ENCODE measurements at places on chromosomes 6 and 20.

DNA sequence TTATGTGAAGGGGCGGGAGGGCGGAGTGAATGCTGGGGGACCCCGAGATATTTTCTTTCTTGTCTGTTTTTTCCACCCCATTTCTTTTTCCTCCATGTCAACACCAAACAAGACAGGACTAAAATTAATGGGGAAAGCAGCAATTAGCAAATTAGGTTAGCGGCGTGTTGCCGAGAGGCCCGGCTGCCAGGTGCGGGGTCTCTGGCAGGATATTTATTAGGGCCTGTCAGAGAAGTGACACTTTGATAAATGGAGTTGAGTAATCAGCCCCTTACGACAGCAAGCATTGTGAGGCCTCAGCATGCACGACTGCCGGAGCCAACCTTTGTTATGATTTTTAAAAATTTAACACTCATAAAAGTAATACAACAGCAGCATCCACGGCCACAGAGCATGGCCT lies 193.8 kb downstream of the DHX35 start:
- no peak for DNase-seq

GRCh38 chr6:93992976-93993375 lies 573.6 kb upstream of the EPHA7 start:
- DNase-seq = no peak

- DNase-seq = no peak
These were observed 571.7 kb downstream of the DHX35 start for GRCh38 chr20:39533858-39534257.

DNA sequence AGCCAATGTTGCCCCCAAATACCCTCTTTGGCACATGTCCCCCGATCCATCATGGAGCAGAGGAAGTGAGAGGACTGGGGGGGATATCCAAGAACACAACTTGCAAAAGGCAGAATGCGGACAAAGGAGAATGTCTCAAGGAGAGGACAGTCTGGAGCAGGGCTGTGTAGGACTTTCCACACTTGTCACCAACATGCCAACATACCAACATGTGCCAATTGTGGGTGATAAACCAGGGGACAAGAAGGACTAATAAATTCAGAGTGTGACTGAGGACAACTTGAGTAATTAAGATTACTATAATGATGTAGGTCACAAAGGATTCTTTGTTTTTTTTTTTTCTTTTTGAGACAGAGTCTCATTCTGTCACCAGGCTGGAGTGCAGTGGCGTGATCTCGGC lies 8.8 kb downstream of the SLC26A8 start:
- DNase-seq = no peak

GRCh38 chr6:10316373-10316721 lies 98.5 kb downstream of the TFAP2A start:
- no peak for DNase-seq

DNA sequence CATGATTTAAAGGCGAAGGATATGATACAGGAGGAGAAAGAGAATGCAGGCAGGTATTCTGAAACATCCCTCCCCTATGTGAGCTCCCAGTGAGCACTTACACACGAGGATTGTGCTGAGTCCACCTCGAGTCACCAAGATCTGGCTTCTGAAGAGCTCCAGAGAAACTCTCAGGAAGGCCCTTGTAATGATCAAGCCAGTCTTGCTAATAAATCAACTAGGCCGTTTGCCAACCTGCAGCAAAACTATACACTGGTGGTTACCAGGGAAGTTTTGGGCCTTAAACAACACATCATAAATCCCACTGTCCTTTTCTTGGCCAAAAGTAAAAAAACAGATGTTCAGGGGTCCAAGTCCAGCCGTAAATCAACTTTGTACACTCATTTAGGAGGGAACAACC lies 79.2 kb downstream of the STXBP5 start:
- no peak for DNase-seq

GRCh38 chr20:46709459-46710152 lies at the start of gene SLC2A10:
Gene SLC2A10 (plus strand): TSS chr20:46709649. CDS start chr20:46709737, 88 bp downstream.
- no peak for DNase-seq

DNA sequence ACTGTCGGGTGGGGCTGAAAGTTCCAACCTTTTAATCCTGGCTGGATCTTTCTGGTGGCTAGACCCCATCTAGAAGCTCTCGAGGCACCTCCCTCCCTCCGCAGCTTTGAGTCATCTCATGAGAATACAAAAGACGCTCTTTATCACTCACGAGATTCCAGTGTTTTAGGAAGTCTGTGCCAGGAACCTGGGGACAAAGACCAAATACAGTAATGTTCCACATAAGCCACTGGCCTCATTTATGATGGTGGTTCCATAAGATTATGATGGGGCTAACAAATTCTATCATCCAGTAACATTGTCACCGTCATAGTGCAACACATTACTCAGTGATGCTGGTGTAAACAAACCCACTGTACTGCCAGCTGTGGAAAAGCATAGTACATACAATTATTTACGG lies 48.7 kb downstream of the NCOA7 start:
- no peak for DNase-seq

- no peak for DNase-seq
These were observed 115.9 kb upstream of the AGPAT4 start for GRCh38 chr6:161389756-161390155.

DNA sequence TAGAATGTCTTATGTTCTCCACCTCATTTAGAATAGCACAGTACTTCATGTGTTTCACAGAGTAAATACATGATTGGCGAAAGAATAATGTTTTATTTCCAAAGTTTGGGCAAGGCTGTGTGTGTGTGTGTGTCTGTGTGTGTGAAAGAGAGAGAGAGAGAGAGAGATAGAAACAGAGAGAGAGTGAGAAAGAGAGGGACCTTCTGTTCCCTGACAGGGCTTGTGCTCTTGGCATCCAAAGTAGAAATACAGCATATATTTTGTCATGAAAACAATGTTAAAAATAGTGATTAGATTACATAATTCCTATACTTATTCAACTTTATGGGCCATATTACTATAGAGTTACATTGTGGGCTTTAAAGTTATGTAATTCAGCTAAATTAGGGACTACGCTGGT lies 201.2 kb downstream of the KIF6 start:
- DNase-seq = no peak

DNA sequence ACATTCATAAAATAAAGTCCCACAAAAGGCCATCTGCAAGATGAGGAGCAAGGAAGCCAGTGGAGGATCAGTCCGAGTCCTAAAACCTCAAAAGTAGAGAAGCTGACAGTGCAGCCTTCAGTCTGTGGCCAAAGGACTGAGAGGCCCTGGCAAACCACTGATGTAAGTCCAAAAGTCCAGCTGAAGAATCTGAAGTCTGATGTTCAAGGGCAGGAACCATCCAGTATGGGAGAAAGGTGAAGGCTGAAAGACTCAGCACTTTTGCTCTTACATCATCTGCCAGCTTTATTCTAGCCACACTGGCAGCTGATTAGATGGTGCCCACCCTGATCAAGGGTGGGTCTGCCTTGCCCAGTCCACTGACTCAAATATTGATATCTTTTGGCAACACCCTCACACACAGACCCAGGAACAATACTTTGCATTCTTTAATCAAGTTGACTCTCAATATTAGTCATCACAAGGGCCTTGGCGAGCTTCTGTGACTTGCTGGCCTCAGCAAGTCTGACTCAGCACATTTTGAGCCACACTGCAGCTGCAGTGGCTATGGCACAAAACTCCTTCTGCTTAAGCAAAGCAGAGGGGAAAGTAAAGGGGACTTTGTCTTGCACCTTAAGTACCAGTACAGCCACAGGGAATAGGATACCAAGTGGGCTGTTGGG lies 1370.3 kb upstream of the CITED2 start:
- no peak for DNase-seq

DNA sequence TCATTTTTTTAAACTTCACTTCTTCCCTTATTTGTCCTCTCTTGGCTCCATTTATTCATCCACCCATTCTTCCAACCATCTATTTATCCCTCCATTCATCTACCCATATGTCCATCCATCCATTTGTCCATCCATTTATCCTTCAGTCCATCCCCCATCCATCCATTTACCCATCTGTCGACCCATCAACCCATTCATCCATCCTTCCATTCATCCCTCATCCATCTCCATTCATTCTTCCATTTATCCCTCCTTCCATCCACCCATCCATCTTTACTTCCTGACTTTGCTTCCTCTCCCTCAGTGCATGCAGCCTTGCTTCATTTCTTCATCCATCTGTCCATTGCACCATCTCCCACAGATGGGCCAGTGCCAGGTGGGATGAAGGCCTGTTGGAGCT lies 1.8 kb downstream of the CST11 start:
- DNase-seq = no peak

GRCh38 chr6:152680151-152680550 lies 17.5 kb upstream of the MYCT1 start:
- no peak for DNase-seq

DNA sequence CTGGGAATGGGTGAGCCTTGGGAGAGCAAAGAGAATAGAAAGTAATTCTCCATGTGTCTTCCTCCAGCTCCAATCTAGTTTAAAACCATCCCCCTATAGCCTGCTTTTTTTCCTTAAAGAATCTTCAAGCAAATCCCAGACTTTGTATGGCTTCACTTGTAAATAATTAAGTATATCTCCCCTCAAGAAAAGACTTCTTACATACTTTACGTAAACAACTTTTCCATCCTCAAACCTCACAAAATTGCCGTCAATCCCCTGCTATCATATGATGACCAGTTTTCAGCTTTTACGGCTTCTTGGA lies 88.5 kb upstream of the PHACTR3 start:
- no peak for DNase-seq

DNA sequence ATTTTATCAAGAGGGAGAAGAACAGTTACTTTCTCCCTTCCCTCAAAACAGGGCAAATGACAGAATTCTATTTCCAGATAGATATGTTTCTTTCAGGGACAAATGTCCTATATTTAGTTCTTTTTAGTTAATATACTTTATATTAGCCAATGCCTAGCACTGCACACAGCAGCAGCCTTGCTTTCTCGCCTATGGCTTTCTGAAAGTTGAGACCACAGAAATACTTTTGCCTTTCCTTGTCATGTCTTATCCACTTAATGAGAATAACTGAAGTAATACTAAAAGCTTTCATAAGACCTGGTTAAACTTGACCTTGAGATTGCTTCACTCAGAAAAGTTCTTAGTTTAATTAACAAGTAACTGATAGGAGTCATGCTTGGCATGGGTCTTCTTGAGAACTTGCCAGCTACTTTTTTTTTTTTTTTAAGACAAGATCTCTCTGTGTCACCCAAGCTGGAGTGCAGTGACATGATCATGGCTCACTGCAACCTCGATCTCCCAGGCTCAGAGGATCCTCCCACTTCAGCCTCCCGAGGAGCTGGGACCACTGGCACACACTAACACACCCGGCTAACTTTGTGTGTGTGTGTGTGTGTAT lies 159.3 kb downstream of the CDKAL1 start:
- no peak for DNase-seq

DNA sequence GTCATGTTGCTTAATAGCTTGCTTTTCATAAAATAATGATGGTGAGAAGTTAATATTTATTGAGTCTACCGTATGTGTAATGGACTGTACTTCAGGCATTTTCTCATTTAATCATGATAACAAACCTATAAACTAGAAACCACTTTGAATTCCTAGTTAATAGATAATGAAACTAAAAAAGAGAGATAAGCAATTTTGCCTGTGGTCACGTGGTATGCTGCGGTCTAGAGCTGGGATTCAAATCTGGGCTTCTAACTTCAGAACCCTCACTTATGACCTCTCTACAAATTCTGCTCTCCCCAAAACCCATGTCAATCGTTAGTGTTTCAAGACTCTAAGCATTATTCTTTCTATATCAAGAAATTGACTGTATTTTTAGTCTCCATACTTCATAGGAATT lies 700.7 kb downstream of the PRKN start:
- no peak for DNase-seq

DNA sequence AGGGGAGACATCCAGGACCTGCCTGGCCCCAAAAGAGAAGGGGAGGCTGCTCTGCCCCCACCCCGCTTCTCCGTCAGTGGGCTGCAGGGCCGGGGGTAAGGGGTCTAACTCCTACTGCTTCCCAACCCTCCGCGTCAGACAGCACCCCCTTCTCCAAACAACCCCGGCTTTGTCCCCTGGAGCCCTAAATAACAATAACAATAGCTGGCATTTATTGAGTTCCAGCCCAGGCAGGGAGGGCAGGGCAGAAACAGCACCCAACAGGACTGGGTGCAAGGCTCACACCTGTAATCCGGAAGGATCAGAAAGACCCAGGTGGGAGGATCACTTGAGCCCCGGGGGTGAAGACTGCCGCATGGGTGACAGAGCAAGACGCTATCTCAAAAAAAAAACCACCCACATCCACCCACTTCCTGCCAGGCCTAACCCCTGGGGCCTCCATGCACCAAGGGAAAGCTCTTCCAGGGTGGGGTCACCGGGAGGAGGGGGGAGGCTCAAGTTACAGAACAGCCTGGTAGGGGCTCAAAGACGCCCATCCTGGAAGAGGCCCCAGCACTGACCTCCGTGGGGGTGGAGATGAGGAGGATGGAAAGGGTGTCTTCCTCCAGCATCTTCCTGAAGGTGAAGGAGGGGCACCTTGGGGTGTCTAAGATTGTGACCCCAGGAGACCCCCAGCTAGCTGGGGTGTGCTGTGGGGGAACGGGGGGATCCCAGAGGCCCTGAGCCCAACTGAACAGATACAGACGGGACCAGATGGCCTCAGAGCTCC lies 1.3 kb upstream of the FNDC11 start:
- DNase-seq = no peak

GRCh38 chr20:19625426-19625825 lies 132.6 kb upstream of the RIN2 start:
- DNase-seq = no peak

DNA sequence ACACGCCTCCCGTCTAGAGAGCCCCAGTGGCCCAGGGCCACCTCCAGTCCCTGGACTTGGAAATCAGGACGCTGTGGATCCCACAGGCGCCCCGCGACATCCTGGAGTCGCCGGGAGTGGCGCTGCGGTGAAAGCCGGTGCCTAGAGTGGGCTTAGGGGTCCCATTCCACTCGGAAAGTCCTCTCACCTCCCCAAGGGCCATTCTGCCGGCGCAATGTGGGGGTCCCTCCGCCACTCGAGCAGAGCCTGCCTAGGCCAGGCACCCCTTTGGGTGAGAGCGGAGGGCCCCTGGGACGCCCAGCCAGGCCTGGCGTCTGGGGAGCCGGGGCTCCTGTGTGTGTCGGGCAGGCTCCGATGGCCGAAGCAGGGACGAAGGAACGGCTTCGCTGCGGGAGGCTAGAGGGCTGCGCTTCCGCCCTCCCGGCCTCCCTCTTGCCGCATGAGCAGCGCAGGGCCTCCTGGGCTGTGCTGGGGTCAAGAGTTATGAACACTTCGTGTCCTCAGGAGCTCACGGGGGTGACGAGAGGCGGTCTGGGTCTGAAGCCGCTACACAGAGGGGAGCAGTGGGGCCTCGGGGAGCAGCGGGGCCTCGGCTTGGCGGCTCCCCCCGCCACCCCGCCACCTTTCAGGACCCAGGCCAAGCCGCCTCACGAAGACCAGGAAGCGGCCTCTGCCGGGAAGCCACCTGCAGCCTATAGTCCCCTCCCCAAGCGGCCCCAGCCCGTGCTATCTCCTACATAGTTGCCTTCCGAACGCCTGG lies 13.6 kb downstream of the POU3F2 start:
- DNase-seq = no peak

- no peak for DNase-seq
These were observed 173.6 kb downstream of the COL21A1 start for GRCh38 chr6:56073761-56074160.

DNA sequence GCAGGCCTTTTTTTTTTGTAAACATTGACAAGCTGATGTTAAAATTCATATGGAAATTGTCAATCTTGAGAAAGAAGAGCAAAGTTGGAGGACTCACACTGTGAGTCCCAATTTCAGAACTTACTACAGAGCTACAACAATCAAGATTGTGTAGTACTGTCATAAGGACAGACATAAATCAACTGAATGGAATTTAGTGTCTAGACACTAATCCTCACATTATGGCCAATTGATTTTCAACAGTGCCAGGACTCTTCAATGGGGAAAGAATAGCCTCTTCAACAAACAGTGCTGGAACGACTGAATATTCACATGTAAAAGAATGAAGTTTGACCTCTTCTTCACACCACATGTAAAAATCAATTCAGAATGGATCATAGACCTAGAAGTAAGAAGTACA lies 60.8 kb downstream of the TGM2 start:
- peak; percentile 26 for DNase-seq

Measured in NCI-H524 (cell line).